Activated CD4-positive, alpha-beta memory T cell treated with anti-CD3 and anti-CD28 coated beads for 36 hours (primary cell): ENCODE measurements at places on chromosomes 1 and 21. TPM values are rescaled to one million over a fixed set of nuclear protein-coding genes. Genes with fewer than 3 reads are reported as not detected.
A peak's percentile ranks its signal among the peaks of the same experiment; 100 is the strongest.

TFAP2E gene
- 0.17 TPM for total RNA-seq

SELENBP1 gene
- not detected for total RNA-seq

OR2T29 gene
- not detected for total RNA-seq

CLCNKA gene
- not detected for total RNA-seq

GNAT2 gene
- 0.29 TPM for total RNA-seq

DNA sequence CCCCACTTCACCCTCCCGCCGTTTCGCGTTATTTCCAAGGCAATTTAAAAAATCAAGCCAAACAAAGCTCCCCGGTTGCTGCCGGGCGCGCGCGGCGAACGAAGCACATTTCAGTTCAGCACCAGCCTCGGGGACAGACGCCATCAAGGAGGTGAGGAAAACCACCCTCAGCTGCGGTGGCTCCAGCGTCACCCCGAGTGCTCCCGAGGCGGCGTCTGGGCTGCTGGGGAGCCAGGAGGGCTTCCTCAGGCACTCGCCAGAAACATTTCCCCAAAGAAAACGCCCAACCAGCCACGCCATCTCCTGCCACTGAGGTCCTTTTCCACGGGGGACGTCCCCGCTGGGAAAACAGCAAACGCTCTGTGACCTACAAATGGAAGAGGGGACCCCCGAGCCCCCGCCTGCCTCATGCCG, 623 bp downstream of the GNG4 start:
- peak; percentile 80 for DNase-seq

DNA sequence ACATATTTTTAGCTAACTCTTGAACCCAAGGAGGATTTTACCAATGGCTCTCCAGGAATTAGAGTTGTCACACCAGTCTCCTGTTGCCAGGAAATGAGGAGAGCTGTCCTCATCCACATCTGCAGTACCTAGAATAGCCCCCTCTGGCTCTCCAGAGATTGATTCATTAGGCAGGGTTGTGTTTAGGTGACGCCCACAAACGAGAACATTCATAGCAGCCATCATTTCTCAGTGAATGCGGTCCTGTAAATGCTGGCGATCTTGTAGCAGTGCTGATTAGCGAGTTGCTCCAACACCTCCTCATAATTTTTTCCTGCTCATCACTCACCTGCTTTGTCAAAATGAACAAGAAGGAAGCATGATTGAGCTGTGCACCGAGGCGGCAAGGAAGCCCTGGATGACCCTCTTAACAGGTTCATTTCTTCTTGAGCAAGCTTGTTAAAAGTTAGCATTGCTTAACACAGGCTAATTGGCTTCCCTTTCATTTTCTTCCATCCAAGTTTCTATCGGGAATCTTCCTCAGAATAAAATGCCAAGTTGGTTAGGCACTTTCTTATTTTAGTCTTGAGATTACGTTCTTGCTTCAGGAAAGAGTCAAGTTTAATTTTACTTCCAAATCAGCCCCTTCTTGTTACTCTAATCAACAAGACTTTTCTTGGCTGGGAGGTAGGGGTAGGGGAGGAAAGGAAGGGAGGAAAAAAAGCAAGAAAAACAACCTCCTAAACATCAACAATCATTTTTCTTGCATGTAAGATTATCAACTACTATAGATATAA, 16.5 kb upstream of the KLHDC8A start:
- DNase-seq, result no peak

- no peak for DNase-seq
These were observed 19.8 kb downstream of the PRKCZ start for GRCh38 chr1:2070016-2070415.

DNA sequence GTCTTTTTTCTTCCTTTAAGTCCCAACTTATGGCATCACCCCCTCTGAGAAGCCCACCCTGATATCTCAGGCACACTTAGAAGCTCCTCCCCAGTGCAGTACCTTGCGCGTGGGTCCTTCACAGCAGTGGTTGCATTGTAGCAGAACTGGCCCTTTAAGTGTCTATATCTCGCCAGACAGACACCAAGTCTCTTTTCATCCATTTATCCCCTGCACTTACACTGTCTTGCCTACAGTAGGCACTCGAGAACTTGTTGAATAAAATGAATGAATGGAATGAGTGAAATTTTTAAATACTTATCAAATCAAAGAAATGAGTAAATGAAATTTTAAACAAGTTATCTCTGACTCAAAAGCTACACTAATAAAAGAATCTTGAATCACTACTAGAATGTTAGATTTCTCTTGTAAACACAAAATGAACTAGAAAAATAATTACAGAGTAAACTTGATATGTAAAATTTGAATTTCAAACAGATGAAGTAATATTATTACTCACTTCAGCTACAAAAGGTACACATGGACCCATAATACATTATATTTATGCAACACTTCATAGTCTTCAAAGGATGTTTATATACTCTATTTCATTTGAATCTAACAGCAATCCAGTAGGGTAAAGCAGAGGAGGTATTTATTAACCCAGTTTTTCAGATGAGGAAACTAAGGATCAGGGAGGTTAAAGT, 54.7 kb upstream of the MAN1A2 start:
- DNase-seq, result no peak

DNA sequence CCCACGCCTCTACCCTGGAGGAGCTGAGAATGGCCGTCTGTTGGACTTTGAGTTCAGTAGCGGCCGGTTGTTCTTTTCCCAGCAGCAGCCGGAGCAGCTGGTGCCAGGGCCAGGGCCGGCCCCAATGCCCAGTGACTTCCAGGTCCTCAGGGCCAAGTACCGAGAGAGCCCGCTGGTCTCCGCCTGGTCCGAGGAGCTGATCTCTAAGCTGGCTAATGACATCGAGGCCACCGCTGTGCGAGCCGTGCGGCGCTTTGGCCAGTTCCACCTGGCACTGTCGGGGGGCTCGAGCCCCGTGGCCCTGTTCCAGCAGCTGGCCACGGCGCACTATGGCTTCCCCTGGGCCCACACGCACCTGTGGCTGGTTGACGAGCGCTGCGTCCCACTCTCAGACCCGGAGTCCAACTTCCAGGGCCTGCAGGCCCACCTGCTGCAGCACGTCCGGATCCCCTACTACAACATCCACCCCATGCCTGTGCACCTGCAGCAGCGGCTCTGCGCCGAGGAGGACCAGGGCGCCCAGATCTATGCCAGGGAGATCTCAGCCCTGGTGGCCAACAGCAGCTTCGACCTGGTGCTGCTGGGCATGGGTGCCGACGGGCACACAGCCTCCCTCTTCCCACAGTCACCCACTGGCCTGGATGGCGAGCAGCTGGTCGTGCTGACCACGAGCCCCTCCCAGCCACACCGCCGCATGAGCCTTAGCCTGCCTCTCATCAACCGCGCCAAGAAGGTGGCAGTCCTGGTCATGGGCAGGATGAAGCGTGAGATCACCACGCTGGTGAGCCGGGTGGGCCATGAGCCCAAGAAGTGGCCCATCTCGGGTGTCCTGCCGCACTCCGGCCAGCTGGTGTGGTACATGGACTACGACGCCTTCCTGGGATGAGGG, 28.5 kb upstream of the SPSB1 start:
- DNase-seq, result no peak

DNA sequence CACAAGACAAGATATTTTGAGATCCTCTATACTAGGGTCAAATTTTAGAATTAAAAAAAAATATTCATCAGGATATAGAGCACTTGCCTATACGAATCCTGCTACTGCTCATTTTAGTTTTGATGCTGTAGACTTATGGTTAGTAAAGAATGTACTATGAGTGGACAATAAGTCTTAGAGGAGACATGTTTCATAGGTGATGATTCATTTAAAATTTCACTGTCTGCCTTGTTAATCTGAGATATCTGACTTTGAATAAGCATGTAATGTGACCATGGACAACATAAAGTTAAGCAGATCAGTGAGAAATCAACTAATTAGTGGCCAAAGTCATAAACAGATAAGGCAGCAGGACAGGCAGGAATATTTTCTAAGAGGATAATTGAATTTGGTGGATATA, 106.8 kb upstream of the HP1BP3 start:
- no peak for DNase-seq

DNA sequence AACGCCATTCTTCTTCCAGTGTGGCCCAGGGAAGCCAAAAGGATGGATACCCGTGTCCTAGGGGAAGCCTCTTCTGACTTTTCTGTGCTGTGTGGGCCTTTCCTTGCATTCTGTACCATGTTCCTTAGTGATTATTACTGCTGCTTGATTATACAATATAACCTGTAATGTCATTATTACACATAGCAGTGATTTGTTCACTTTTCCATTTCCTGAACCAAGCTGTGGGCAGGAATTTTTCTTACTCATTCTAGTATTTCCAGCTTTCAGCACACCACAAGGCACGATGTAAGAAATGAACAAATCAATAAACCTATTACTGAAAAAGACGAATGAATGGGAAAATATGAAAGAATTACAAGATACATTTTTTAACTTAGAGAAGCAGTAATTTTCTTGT, 8.4 kb upstream of the USP33 start:
- no peak for DNase-seq

DNA sequence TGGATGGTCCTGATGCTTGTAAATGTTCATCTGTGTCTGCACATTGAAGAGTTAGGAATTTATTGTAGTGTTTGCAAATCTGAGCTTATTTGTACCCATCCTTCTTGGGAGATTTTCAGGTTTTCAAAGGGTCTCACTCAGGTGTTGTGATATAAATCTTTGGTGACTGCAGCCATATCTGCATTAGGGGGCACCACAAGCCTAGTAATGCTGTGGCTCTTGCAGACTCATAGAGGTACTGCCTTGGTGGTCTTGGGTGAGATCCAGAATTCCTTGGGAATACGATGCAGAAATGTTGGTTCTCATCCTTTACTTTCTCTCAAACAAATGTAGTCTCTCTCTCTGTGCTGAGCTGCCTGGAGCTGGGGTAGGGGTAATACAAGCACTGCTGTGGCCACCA, 405.9 kb downstream of the TTLL7 start:
- DNase-seq, result no peak

DNA sequence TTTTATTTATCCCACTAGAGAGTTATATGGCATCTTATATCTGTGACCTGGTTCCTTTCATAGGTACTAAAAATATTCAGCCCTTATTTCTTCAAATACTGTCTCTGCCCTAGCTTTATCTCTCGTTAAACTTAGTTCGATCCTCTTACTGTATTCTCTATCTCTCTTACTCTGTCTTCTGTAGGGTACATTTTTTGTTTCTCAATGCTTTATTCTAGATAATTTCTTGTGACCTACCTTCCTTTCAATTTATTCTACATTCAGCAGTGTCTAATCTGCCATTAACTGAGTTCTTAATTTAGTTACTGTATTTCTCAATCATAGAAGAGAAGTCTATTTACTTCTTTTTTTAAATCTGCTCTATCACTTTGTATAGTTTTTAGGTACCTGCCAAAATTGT, 1.8 kb upstream of the ZFP69 start:
- DNase-seq, result no peak

DNA sequence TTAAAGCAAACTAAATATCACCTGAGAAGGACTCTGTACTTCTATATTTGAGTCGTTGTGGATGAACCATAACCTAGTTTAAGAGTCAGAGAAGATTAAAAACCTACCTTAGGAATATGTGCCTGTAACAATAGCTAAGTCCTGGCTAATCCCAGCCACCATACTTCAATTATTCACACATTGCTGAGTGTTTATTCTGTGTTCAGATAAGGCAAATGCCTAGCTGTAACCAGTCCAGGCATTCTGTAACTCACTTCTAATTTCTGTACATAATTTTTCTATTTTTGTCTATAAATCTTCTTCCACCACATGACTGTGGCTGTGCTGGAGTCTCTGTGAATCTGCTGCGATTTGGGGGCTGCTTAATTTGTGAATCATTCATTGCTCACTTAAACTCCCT, 441.9 kb upstream of the ADAMTS5 start:
- DNase-seq, result no peak

DNA sequence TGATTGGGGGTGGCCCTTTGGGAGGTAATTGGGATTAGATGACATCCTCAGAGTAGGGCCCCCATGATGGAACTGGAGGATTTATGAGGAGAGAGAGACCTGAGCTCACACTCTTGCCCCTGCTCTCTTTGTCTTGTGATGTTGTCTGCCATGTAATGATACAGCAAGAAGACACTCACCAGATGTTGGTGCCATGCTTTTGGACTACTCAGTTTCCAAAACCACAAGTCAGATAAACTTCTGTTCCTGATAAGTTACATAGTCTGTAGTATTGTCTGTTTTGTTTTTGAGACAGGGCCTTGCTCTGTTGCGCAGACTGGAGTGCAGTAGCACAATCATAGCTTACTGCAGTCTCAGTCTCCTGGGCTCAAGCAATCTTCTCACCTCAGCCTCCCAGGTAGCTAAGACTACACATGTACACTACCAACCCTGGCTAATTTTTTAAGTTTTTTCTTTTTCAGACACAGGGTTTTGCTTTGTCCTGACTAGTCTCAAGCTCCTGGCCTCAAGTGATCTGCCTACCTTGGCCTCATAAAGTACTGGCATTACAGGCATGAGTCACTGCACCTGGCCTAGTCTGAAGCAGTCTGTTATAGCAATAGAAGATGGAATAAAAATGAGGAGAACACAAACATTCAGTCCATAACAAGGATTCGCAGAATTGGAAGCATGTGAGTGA, 115.0 kb upstream of the GALNT2 start:
- DNase-seq, result no peak

DNA sequence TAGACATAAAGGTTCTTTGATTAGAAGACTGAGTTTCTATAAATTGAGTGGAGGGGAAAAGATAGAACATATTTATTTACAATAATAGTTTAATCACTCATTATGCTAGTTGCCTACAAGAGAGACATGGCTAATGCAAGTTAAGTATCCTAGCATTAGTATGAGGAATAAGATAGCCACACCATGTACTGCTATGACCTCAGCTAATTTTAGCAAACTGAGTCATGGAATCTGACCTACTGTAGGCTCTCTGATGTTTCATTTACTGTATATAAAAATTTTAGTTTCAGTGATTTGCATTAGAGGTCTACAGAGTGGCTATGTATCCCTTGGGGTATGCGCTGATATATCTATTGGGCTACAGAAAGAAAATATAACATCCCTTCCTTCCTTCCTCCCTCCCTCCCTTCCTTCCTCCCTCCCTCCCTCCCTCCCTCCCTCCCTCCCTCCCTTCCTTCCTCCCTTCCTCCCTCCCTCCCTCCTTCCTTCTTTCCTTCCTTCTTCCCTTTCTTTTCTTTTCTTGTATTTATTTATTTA, 5.8 kb downstream of the AGL start:
- DNase-seq, result no peak
